ENCODE measurements at places on chromosomes 4 and X.

DNA sequence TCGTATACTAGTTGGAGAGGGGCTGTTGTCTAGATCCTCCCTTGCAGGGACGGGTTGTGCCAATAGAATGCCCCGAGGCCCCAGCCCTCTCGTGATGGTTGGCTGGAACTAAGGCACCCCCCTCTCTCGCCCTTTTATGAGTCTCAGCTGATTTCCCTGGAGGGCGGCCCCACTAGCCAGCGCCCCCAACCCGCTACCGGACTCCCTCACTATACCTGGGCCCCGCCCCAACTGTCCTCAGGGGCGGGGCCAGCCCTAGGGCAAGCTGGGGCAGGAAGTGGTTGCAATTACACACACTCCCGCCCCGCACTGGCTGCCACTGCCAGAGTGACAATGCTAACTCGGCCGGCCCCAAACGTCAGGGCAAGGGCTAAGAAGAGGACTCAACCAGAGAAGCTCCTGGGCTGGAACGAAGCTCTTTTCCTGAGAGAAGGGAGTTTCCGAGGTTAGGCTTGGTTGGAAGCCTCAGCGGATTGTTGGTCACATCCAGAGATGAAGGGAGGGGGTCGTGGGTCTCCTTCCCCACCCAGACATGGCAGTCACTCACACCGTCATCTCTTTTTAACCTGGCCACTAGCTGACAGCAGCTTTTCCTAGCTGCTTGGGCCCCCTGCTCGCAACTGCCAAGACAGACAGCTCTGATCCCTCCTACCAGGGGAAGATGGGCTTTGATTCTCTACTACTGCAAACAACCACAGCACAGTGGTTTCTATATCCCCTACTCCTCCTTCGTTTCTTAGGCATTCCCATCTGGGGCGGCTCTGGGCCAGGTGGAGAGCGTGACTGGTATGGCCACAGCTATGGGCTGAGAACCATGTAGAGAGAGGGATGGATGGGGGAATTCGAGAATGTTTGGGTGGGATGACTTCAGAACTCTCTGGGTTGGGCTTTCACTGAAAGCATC is 21.0 kb upstream of the BCORL1 start:
- peak; percentile 46 for DNase-seq

GRCh38 chr4:173074501-173074946 is 94.1 kb upstream of the GALNT7 start:
- DNase-seq: no peak

GRCh38 chr4:2991243-2991642 is 27.9 kb downstream of the GRK4 start:
- no peak for DNase-seq

- DNase-seq: no peak
Observed at GRCh38 chr4:168070903-168071302, 21.4 kb upstream of the ANXA10 start.

DNA sequence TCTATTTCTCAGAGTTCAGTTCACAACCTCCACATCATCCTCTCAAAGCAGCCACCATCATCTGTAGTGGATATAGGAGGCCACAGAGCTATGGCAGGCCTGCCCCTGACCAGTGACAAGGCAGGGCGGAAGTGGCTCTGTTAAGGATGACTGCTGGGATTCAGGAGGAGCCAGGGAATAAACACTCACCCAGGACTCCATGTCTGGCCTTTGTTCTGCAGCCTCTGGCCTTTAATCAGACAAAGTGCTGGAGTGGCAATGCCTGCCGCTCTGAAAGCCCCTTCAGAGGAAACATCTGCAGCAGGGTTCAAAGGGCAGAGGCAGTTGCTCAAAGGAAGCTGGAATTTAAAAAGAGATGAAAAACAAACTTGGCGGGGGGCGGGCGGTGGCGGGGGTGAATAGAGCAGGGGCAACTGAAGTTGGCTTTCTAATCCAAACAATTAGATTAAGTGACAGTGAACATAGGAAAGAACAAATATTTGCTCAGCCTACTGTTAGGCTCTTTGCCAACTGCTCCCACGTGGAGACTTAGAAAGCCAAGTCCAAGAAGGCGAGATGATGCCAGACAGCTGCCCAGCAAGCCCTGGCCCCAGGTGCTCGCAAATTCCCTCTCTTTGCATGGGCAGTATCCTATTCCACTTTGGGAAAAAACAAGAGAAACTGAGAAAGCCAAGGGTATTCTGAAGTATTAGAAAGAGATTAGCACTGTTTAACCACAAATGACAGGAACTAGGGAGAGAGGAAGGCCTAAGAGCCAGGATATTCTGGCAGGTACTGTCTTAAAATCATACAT is 5.5 kb downstream of the MPP1 start:
- no peak for DNase-seq

- no peak for DNase-seq
Observed at GRCh38 chr4:110869114-110869513, 246.2 kb upstream of the PITX2 start.

GRCh38 chr4:169184686-169185085 is 86.1 kb downstream of the SH3RF1 start:
- DNase-seq: no peak

GRCh38 chrX:119008110-119008744 is 33.8 kb downstream of the LONRF3 start:
- DNase-seq: peak; percentile 24

DNA sequence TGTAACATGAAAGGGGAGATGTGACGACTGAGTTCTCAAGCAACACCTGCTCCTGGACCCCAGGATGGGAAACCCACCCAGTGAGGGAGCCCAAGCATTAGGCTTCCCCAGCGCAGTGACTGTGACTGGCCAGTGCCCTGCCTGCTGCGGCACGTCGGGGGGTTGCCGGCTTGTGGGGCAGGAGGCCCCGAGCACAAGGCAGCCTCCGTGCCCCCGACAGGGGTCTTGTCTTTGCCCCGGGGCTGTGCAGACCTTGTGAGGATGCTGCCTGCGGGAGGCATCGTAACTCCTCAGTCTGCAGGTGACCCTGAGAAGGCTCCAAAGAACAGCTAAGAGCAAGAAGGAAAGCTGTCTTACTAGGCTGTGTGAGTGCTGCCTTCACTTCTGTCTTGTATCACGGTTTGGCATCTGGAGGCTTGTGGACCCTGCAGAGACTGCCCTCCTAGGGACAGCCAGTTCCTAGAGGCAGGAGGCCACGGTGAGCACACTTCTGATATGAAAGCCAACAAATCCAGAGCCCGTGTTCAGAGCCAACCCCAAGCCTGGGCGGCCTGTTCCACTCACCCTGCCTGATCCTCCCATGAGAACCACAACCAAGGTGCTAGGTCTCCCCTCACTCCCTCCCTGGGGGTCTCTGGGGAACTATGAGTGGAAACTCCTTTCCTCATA is 47.7 kb downstream of the FGFRL1 start:
- no peak for DNase-seq

DNA sequence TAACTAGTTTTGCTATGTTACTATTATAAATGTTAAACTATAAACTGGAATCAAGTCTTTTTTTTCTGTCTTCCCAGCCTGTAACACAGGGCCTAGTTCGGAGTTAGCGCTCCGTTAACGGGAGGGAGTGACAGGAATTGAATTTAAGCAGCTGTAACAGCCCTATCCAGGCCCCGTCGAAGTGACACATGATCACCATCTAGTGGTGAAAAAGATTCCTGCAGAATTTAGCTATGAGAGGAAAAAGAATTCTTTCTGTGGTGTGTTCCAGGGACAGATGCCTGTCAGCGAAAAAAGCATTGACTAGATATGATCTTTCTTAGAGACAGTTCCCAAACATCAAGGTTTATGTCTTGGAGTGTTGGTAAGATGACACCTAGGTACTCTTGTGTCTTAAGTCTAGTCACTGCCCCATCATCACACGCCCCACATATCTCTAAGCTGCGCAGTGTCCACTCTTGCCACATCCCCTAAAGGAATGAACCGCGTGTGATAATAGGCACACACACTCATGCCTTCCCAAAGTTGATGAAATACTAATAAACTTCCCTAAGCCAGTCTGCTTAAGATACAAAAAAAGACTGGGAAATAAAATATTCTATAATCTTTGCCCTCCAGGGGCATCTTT is 2.1 kb downstream of the GAB3 start:
- DNase-seq: peak; percentile 21

DNA sequence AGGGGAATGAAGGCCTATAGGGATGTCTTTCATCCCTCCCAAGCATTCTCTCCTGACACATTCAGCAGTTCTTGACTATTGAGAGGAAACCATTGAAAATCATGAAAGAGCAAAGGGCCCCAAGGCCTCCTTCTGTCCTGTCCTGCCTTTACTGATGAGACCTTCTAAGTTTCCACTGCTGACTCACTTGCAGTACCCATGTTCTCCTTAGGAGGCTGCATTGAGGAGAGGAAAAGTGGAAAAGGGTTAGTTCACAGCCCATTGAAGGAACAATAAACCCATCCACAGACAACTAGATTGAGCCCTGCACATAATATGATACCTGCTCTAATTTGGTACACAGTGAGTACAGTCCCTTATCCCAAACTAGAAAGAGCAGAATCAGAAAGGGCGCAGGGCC is 115.1 kb upstream of the PNPLA4 start:
- no peak for DNase-seq

DNA sequence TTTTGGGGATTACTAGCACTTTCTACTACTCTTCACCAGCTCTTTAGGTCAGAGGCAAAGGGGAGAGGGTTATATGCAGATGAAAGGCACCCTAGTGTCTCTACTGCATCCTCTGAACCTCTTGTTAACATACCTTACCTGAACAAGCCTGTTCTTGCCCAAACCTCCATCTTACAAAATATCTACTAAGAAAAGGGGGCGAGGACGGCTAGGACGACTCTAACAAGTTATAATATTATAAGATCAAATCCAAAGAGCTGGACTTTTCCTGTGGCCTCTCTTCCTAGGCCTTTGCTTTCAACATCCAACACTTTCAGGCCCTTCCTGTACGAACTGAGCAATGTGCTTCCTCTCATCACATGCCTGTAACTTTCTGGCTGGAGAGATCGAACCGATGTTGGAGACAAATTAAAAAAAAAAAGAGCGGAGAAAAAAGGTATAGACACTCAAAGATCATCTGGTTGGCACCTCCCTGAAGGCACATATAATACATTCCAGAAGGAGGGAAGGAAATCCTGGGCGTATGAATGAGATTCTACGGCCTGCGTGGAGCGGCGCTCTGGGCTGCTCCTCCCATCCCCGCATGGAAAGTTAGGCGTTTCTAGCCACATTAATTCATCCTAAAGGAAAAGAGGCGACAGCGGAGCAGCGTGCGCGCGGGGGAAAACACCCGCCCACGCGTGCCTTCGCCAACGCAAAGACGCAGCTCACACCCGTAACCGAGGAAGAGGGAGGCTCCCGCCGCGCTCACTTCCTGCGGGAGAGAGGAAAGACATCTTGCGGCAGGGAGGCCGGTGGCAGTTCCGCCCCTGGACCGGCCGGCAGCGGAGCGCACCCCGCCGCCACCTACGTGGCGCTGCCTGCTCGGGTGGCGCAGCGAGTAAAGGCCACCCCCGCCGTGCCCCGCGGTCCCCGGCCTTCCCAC is 808 bp downstream of the PRDM5 start:
- DNase-seq: no peak

DNA sequence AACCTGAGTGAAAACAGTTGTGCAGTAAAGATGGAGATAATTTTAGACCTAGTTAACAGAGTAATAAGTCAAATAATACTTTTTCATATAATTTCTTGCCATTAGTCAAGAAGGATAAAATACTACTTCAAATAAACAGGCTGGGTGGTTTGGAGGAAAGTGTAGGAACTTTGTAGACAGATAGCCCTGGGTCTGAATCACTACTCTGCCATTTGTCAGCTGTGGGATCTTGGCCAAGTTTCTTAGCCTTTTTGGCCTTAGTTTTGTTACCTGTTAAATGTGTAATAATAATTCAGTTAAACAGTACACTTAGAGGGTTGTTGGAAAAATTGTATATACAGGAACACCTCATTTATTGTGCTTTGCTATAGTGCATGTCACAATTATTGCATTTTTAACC is 163.7 kb downstream of the NPNT start:
- no peak for DNase-seq

- no peak for DNase-seq
Observed at GRCh38 chrX:57132046-57132445, 5.2 kb downstream of the SPIN2A start.

- DNase-seq: no peak
Observed at GRCh38 chrX:82711457-82711856, 796.6 kb upstream of the POU3F4 start.

GRCh38 chr4:153119626-153120025 is 84.6 kb upstream of the TRIM2 start:
- no peak for DNase-seq

DNA sequence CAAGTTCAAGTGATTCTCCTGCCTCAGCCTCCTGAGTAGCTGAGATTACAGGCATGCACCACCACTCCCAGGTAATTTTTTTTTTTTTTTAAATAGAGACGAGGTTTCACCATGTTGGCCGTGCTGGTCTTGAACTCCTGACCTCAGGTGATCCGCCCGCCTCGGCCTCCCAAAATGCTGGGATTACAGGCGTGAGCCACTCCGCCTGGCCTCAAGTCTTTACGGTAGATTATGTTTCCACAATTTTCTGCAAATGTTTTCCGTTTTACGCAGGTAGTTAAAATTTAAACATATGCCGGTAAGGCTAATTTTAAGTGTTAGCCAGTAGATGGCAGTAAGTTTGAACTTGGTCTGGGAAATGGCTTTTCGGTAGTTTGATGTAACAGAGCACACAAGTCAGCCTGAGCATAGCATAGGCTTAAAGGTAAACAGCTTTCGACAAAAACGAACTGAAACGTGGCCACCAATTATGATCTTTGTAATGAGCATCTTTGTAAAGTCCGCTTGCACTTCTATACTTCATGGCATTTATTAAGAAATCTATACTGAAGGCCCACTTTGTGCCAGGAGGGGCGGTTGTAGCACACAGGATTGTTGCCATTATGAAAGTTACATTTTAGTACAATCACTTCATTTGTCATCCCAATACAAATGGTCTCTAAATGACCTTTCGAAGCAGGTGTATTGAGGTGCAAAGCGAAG is 31.1 kb downstream of the CCKAR start:
- no peak for DNase-seq

- DNase-seq: no peak
Observed at GRCh38 chr4:123785538-123785937, 388.9 kb downstream of the SPRY1 start.

DNA sequence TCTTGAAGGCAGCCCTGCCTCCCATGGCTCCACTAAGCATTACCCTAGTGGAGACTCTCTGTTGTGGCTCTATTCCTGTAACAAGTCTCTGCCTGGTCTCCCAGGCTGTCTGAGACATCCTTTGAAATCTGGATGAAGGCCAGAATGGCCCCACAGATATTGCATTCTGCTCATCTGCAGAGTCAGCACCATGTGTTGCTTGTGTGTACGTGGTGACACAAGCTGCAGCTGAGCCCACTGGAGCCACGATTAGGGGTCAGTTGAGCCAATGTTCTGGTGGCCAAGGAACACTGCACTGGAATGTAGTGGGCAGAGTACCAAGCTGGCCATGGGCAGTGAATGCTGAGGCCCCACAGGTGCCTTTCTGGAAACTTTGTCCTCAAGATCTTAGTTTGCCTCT is 29.2 kb downstream of the GRID2 start:
- DNase-seq: no peak

GRCh38 chr4:60724623-60725022 is 475.5 kb upstream of the ADGRL3 start:
- DNase-seq: no peak

GRCh38 chr4:28427306-28428085 is 1566.9 kb downstream of the STIM2 start:
- no peak for DNase-seq

Data from T-helper 9 cell (primary cell).